Chondrocyte (in vitro differentiated cells): ENCODE measurements at places on chromosomes 2 and 18. TPM values are rescaled to one million over a fixed set of nuclear protein-coding genes. Genes with fewer than 3 reads are reported as not detected.
A peak's percentile ranks its signal among the peaks of the same experiment; 100 is the strongest.

Gene GIGYF2
- 45.4 to 60.4 TPM (median 45.6 TPM) in 3 replicates for total RNA-seq

Gene FASTKD2
- total RNA-seq, result 15.7 to 24.8 TPM (median 16.8 TPM) in 3 replicates

Gene RNF152
- 58.6 to 137 TPM (median 137 TPM) in 3 replicates for total RNA-seq

DNA sequence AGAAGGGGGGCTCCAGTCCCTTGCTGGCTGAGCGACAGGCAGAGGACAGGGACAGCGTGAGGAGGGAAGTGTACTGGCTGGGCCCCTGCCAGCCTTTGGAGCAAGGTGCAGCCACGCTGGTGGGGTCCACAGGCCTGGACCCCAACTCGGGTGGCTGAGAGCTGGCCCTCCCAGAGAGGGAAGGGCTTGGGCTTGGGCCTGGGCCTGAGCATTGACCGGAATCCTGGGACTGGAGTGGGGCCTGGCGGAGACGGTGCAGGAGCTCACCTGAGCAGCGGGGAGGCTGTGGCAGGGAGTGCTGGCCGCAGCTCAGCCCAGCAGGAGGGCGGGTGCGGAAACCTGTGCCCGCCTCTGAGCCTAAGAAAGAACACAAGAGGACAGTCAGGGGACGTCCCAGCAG, 27.9 kb downstream of the KCNIP3 start:
- DNase-seq, result no peak

GRCh38 chr2:23603581-23603980, 218.6 kb downstream of the KLHL29 start:
- peak; percentile 64 for DNase-seq

- DNase-seq, result no peak
Observed at GRCh38 chr2:62441824-62442223, 64.2 kb downstream of the TMEM17 start.
